HFFc6 (cell line): ENCODE measurements at places on chromosomes 7 and 10. TPM values are rescaled to one million over a fixed set of nuclear protein-coding genes. Genes with fewer than 3 reads are reported as not detected.
A peak's percentile ranks its signal among the peaks of the same experiment; 100 is the strongest.

Gene TMEM196
- not detected in 3 replicates for total RNA-seq

DNA sequence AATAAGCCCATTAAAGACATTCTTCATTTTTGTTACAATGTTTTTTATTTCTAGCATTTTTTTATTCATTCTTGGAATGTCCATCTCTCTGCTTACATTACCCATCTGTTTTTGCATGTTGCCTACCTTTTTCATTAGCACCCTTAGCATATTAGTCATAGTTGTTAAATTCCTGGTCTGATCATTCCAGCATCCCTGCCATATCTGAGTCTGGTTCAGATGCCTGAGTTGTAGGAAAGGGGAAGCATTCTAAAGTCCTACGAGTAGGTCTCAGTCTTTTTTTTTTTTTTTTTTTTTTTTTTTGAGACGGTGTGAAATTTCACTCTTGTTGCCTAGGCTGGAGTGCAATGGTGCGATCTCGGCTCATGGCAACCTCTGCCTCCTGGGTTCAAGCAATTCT, 19.7 kb upstream of the NRF1 start:
- no peak for DNase-seq
- H3K27me3 ChIP-seq, result no peaks in the 10 kb centered on the region
- peaks cover 3% of the 10 kb centered on the region; the same call in 1 of the 2 replicates for H3K36me3 ChIP-seq
- no peak overlapping the region for H3K4me3 ChIP-seq
- H3K4me1 ChIP-seq, result peaks cover 26% of the 10 kb centered on the region
- no peak overlapping the region for H3K27ac ChIP-seq

Gene TACC2
- total RNA-seq, result 16.1 to 18.1 TPM (median 17.5 TPM) in 3 replicates

GRCh38 chr10:44983895-44984278, 5.3 kb upstream of the DEPP1 start:
- H3K4me3 ChIP-seq, result no peak overlapping the region
- H3K27me3 ChIP-seq, result peaks cover 3% of the 10 kb centered on the region; the same call in 1 of the 2 replicates
- H3K36me3 ChIP-seq, result no peaks in the 10 kb centered on the region
- H3K4me1 ChIP-seq, result peaks cover 43% of the 10 kb centered on the region
- H3K27ac ChIP-seq, result no peak overlapping the region

DNA sequence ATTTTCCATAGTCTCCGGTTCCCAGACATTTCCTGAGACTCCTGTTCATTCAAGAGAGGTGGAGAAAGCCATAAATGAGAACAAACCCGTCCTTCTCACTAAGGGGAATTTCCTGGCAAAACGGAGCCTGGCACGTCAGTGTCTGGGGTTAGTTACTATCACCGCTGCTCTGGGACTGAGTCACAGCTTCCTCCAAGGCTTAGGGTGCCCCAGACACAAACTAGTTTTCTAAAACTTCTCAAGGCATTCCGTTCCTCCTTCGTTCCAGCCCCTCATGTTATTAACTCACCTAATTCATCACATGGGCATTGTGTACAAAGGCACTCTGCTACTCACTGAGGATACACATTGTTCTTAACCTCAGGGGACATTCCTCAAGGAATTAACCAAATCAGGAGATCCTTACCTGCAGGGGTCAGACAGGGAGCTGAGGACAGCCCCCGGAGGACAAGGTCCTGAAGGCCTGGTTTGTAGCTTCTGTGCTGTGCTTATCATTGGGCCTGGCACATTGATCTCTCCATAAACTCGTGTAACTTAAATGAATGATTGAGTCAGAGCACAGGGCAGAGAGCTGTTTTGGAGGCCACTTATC, 103.0 kb upstream of the KLF6 start:
- peak; percentile 78 for DNase-seq
- H3K27me3 ChIP-seq, result peaks cover 2% of the 10 kb centered on the region; the same call in 1 of the 2 replicates
- peak overlapping the region; percentile 95 for H3K27ac ChIP-seq
- peak overlapping the region; percentile 68 for H3K4me3 ChIP-seq
- no peaks in the 10 kb centered on the region for H3K36me3 ChIP-seq
- H3K4me1 ChIP-seq, result peaks cover 71% of the 10 kb centered on the region

GRCh38 chr10:70816220-70816894, 609 bp downstream of the SGPL1 start:
- peak; percentile 82 for DNase-seq
- peaks cover 17% of the 10 kb centered on the region for H3K4me1 ChIP-seq
- peaks cover 10% of the 10 kb centered on the region for H3K36me3 ChIP-seq
- H3K27me3 ChIP-seq, result peaks cover 5% of the 10 kb centered on the region

Gene SLC18A2
- total RNA-seq, result not detected in 3 replicates

Gene MMP21
- not detected in 2 replicates for total RNA-seq

Gene AMPH
- 4.6 and 6.2 TPM in 2 replicates for total RNA-seq

DNA sequence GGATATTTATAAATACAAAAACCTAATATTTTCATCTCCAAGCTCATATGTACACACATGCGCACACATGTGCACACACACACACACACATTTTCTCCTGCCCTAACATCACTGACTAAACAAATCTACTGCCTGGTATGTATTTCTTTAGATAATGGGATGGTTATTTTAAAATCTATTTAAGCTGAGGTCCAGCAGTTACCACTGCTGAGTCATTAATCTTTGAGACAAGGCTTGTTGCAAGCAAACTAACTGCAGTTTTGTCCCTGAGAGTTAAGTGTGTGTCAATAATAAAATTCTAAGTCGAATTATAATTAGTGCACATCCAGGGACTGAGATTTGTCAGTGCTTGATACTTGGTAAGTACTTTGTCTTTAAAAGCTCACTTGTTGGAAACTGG, 135.1 kb downstream of the VPS50 start:
- H3K36me3 ChIP-seq, result no peaks in the 10 kb centered on the region
- H3K4me3 ChIP-seq, result no peak overlapping the region
- H3K27me3 ChIP-seq, result no peaks in the 10 kb centered on the region
- H3K27ac ChIP-seq, result no peak overlapping the region

Gene IRF5
- not detected in 2 replicates for total RNA-seq

Gene TRPV6
- not detected in 2 replicates for total RNA-seq

DNA sequence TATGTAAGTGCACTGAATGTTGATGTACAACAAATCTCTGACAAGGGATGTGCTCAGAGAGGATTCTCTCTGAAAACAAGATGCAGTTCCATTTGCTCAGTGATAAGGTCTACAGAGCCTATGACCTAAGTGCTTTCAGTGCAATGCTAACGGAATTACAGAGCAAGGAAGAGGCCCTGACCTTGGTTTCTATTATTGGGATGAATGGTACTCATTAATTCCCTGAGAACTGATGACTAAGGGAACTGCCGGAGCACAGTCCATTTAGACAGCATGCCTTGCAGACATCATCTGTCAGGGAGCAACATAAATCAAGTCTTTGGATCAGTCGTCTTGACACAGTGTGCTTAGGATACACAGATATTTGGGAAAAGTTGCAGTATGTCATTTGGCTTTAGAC, 340.8 kb downstream of the PHTF2 start:
- H3K4me3 ChIP-seq, result peak overlapping the region; percentile 37
- no peaks in the 10 kb centered on the region for H3K27me3 ChIP-seq
- H3K27ac ChIP-seq, result peak overlapping the region; percentile 64
